ENCODE measurements at places on chromosomes 12 and 14.

DNA sequence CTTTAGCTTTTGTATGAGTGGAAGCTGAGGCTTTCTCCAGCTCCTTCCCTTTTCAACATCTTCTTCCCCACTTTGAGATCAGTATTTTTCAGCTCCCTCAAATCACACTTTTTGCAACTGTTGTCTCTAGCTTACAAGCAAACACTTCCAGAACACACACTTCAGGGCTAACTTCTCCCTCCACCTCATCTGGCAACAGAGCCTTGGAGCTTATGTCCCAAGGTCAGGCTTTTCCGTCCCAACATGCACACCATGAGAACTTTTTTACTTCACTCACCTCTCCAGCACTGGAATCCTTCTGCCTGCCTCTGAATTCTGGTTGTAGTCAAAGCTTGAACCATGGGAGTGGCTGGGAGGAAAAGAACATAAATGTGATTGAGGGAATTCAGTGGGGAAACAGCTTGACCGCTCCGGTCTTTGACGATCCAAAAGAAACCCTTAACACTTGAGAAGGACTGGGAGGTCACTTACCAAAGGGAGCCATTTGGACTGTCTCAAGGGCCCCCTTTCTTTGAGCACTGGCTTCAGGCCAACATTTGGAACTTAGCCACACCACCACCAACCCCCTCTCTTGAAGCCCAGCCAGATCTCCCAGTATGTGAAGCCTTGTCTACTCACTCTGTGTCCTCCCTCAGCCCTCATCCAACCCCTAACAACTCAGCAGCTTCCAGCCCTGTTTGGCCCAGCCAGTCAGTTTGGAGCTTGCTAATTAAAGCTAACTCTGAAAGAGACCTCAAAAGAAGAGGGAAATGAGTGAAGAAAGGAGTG, 3.9 kb upstream of the BLOC1S1 start:
- DNase-seq: no peak

- no peak for DNase-seq
Observed at GRCh38 chr14:38745861-38746260, 357.2 kb downstream of the SEC23A start.

- peak; percentile 50 for DNase-seq
Observed at GRCh38 chr14:74963178-74963704, 7.8 kb upstream of the PGF start.

- DNase-seq: no peak
Observed at GRCh38 chr12:122137229-122137628, 36.8 kb downstream of the IL31 start.

DNA sequence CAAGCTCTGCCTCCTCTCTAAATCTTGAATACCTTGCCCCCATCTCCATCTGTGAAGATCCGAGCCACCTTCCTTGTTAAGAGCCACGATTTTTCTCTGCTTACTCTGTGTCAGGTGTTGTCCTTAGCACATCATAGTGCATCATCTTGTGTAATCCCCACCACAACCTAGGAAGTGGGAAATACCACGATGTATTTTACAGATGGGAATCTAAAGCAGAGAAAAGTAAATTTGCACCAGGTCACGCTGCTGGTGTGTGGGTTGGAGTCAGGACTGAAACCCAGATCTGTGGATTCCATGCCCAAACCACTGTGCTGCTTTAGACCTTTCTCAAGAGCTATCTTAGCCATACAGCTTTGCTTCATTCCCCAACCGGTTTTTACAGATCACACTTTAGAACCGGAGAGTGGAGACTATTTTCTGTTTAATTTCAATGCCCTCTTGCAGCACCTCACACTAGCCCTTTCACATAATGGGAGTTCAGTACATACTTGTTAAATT, 94.6 kb downstream of the PPM1A start:
- no peak for DNase-seq

- no peak for DNase-seq
Observed at GRCh38 chr12:53453953-53454640, 2.2 kb downstream of the PCBP2 start.

DNA sequence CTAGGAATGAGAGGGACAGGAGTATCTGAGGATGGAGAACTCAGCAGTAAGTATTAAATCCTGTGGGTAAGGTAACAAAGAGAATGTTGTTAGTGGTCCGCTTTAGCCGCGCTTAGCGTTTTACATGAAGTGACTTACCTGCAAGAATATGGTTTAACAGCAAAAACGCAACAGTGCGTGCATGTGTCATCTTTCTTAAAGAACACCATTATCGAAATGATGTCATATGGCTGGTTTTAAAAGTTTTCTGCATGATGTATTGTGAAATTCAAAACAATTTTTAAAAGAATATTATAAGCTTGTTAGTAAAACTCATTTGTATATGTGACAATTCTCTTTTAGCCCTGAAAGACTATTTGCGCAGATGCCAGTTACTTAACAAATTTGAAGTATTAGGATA, 1.7 kb downstream of the LEMD3 start:
- no peak for DNase-seq

DNA sequence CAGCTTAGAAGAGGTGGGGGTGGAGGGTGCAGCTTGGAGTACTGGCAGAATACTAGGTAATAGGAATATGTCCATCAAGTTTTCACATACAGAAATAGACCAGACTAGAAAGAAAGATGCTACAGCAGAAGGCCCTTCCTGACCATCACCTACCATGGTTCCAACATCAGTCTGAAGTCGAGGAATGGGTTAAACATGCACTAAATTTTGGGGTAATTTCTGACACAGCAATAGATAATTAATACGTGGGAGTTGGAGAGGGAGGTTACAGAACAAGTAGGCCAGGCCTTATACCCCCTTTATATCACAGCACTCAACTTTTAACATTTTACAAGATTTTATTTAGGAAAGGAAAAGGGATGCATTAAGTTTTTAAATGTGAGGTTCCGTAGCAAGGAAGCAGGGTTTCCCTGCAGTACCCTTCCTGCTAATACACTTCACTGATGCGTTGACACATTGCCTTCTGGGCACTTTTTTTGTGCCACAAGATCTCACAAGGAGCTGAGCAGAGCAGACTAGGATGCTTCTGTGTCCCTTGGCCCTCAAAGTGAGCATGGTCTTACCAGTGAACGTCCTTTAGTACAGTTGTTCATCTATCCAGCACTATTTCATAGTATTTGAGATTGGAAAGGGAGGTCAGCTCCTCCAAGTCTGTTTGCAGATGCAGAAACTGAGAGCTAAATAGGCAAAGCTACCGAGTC, 50.8 kb downstream of the EID3 start:
- DNase-seq: no peak

GRCh38 chr12:75665216-75665615, 153.8 kb upstream of the KRR1 start:
- DNase-seq: no peak

DNA sequence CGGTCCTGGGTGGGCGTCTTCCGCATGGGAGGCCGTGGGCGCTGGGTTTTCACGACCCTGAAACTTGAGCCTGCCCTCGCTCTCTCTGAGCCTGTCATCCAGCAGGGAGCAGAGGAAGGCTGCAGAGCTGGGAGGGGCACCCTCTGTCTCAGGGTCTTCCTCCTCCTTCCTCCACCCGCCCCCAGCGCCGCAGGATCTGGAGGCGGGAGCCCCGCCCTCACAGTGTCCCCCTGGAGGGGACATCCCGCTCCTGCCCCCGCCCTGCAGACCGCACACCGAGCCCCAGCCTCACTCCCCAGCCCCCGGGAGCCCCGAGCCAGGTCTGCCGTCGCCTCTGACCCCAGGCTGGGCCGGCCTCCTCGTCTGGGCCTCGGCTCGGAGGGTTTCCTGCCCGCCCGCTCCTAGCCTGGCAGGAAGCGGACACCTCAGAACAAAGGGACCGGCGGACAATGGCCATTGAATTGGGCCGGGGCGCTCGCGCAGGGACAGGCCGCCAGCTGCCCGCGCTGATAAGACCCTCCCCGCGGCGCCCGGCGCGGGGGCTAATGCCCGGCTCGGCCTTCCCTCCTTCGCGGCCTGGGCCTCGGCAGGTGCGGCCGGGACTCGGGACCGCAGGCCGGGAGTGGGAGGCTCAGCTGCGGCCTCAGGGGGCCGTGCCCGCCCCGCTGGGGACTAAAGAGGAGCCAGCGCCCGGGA, 15.3 kb upstream of the NUDT14 start:
- no peak for DNase-seq

Measured in GM13977 (cell line).